ENCODE measurements at places on chromosomes 3 and 15.

DNA sequence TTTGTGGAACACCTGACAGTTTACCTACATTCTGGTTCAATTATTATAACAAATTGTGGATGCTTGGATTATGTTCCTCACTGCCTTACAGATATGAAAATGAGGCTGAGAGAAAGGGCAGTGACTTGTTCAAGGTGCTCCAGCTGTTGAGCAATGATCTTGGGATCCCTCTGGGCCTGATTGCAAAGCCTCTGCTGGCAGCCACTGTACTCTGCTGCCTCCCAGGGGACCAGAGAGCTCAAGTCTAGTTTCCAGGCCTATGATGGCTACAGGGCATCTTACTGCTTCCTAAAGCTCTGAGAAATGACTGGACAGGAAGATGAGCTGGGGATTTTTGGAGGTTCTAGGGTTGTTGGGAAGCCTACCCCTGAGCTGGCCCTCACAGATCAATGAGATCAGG lies 2.3 kb upstream of the SHC4 start:
- no peak for DNase-seq

DNA sequence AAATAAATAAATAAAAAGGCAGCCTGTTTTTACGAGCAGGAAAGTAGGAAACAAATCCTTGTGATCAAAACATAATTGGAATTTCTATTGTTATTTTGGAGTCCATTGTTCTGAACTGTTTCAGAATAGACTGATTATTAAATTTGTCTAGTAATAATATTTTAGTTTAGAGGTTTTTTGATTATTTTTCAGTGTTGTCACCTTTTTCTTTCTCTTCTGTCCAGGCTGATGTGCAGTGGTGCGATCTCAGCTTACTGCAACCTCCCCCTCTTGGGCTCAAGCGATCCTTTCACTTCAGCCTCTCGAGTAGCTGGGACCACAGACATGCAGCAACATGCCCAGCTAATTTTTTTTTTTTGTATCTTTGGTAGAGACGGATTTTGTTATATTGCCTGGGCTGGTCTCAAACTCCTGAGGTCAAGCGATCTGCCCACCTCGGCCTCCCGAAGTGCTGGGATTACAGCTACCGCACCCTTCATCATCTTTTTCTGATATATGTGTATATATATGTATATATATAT lies 38.0 kb downstream of the KAT2B start:
- no peak for DNase-seq

DNA sequence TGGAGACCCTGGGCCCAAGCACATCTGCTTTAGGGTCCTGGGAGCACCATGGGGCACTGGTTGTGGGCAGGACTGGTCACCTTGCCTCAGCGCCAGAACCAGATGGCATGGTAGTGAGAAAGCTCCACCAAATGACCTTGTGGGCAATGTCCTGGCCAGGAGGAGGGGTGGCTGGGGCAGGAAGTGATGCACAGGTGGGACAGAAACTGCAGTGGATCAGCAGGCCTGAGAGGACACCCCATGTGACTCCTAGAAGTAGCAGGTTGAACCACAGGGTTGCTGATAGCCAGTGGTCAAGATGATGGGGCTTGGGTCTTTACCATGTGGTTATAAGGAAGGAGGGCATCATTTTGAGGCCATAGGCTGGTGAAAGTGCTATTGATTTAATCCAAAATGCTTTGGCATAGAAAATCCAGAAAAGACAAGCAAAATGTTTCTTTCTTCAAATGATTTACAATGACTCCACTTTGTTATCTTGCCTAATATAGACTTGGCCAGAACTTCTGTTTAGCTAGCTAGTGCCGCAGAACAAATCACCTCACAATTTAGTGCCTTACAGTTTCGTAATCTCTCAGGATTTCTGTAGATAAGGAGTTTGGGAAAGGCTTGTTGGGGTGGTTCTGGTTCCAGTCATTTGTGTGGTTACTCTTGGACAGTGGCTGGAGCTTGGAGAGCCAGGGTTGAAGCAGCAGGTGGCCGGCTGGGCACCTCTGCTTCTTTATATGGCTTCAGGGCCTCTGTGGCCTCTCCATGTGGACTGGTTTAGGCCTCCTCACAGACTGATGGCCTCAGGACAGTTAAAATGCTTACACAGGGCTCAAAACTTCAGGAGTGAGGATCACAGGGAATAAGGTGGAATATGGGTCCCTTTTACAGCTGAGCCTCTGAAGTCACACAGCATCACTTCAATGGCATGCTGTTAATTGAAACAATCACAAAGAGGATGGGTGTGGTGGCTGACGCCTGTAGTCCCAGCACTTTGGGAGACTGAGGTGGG lies 27.5 kb downstream of the TMEM158 start:
- no peak for DNase-seq

GRCh38 chr15:75725719-75726607 lies 13.3 kb upstream of the CSPG4 start:
- DNase-seq: no peak

- DNase-seq: no peak
These were observed 94.0 kb downstream of the CYP19A1 start for GRCh38 chr15:51244423-51244869.

GRCh38 chr3:141346839-141347238 lies 21.5 kb upstream of the ZBTB38 start:
- no peak for DNase-seq

GRCh38 chr3:82957079-82957478 lies 1195.6 kb upstream of the GBE1 start:
- no peak for DNase-seq

DNA sequence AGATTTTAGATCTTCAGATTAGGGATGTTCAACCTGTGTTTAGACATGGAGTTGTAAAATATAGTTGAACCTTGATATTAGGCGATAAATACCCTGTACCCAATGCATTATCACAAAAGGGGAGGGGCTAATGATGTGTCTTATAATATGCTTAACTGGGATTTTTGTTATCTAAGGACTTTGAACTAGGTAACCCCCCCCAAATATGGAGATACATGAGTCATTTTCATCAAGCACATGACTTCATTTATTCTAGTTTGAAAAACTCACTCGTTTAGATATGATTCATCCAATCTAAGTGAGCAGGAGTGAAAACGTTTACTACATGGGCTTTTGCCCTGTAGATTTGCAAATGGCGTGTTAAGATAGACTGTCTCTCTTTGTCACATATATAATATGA lies 212.4 kb downstream of the IL5RA start:
- DNase-seq: no peak

DNA sequence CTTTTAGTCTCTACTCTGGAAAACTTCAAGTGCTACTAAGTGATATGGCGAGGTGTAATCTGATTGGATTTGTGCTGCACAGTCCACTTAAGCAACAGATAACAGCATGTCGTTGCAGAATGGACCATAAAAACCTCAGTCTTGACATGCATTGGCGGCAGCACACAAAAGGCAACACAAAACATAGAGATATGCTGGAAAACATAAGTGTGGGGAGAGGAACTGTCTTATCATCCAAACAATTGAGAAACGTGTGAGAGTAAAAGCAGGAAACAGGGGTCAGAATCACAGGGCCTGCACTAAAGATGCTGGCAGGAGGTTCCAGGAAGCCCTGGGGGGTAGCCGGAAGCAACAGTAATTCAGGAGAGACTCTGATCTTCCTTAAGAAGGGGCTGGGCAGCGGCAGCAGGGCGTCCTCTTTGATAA lies 82.1 kb downstream of the CGNL1 start:
- no peak for DNase-seq

GRCh38 chr3:176896165-176896564 lies 301.1 kb downstream of the TBL1XR1 start:
- no peak for DNase-seq

GRCh38 chr3:59313365-59313764 lies 263.5 kb upstream of the CFAP20DC start:
- no peak for DNase-seq

DNA sequence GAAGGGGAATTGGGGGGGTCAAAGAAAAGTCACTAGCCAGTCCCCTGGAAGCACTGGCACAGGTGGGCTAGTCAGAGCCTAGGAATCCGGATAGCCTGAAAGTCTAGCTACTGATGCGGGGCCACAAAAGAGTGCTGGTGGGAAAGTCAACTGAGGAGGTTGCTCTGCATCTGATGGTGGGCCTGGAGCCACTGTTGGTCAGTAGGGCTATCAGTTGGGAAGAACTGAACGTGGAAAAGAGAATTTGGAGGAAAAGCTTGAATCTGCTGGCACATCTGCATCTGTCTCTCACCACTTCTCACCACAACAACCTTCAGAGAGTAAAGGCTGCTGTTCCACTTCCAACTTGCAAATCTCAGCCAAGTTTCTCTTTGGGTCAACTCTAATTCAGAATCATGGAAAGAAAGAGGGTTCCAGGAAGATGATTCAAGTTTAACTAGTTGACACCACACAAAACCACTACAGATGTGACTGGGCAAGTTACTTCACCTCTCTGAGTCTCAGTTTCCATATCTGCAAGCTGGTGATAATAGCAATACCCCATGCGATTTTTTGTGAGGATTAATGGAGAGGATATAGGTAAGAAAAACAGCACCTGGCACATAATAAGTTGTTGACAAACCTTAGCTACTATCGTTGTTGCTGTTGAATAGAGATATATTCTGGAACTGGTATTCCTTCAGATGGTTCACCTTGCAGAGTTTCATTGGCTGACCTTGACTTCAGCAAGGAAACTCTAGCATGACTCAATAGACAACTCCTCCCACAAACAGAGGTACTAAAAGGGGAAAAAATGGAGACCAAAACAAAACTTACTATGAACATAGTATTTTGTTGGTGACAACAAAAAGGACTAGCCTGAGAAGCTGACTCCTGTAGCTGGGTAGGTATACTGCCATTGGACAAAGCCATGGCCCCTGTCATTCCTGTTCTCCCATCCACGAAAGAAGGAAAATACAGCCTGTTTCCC lies 280.2 kb upstream of the STT3B start:
- no peak for DNase-seq

DNA sequence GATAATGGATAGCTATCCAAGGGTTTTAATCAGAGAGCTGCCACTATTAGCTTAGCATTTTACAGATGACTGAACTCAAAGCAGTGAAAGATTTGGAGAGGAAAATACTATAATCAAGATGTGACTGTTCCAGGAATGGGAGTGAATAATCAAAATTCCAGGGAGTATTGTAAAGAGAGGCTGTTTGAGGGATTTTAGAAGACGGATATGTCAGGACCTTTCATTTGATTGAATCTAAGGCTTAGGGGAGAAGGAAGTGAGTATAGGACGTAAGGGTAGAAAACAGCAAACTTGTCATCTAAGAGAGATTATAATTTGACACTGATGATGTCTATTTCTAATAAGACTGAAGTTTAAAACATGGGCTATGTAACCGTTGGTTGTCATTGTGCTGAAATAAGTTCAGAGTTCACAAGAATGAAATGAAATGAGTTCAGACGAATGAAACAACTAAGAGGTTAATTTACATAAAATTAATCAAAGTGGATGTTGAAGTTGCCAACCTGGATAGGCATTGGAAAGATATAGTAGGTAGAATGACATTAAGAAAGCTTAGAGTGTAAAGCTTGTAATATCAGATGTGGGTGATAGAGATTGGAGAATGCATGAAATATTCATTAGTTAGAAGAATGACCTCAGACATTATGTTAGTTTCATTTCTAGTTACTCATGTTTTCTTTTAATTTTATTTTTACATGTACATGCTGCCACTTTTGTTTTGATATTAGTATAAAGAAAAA lies 842.8 kb downstream of the SI start:
- DNase-seq: no peak

- DNase-seq: no peak
These were observed 455.8 kb downstream of the GABRG3 start for GRCh38 chr15:27426805-27427204.

DNA sequence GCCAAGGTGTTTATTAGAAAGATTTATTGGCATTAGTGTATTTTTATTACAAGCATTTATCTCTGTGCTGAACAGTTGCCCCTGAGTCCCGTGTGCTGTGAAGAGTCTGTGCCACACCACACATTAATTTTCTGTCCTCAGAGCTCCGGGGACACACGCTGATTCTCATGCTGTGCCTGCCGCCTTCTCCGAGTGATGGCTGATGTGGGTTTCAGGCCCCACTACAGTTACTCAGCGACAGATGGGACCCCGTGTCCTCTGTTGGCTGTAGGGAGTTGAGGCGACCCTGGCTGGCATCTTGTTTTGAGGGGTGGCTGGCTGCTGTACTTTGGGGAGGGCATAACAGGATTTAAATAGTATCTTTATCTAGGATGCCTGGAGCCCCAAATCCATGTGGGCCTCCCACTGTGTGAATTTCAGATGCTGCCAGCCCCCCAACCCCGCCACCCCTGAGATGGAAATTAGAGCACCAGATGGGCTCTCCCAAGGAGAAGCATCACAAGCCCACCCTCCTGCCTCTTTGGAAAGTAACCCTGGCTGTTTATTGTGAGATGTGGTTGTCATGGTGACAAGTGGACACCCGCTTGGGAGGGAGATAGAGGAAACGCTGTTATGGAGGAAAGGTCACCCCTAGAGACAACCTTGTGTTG lies 185.6 kb downstream of the APBA2 start:
- DNase-seq: no peak

DNA sequence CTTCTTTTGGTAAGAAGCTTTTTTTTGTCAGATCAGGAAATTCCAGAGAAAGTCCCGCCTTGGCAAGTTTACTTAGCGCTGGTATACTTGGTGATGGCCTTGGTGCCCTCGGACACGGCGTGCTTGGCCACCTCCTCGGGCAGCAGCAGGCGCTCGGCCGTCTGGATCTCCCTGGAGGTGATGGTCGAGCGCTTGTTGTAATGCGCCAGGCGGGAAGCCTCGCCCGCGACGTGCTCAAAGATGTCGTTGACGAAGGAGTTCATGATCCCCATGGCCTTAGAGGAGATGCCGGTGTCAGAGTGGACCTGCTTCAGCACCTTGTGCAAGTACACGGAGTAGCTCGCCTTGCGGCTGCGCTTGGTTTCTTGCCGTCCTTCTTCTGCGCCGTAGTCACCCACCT lies 46.6 kb downstream of the QTRT2 start:
- DNase-seq: no peak

GRCh38 chr3:148937467-148938255 lies 53.7 kb upstream of the GYG1 start:
- DNase-seq: no peak

- DNase-seq: no peak
These were observed 17.1 kb downstream of the BLOC1S6 start for GRCh38 chr15:45604326-45604725.

DNA sequence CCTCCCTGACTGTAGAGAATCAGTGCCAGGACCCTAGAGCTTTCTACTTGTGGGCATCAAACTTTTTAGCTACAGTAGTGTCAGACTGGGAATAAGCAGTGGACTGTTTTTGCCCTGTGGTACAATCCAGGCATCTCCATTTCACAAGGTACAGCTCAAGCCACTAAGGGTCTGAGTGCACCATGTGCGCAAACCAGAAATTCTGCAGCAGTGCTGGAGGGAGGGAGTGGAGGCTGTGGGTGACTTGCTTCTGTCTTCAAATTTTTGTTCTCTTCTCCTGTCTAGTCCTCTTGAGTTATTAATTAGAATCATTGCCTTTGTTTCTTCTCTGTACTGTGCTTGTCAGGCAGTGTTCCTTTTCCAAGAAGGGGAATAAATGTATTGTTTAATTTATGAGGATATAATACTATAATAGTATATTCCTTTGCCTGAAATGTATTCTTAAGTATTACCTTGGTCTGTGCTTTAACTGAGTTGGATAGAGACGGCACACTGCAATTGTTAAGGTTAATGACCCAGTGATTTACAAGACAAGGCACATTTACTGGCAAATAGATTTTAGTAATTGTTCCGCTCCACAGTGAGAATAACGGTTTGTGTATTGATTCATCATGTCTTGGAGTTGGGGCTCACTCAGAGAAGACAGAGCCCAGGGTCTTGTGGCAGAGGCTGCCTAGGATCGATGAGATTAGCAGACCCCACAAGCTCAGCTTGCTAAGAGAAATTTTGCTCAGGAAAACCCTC lies 390.6 kb upstream of the CFAP20DC start:
- no peak for DNase-seq

GRCh38 chr3:151875759-151876158 lies 2.3 kb downstream of the SUCNR1 start:
- no peak for DNase-seq

Measured in NCI-H1048 (cell line).